Eye (tissue), 1 donor: ENCODE measurements at places on chromosomes 2 and 18.

DNA sequence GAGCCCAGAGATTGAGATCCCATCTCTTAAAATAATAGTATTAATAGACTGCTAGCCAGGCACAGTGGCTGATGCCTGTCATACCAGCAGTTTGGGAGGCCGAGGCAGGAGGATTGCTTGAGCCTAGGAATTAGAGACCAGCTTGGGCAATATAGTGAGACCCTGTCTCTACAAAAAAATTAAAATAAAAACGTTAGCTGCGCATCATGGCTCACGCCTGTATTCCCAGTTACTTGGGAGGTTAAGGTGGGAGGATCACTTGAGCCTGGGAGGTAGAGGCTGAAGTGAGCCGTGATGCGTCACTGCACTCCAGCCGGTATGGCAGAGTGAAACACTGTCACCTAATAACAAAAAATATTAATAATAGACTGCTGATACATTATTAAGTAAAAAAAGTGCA lies 167.0 kb upstream of the OTX1 start:
- no peak for DNase-seq

DNA sequence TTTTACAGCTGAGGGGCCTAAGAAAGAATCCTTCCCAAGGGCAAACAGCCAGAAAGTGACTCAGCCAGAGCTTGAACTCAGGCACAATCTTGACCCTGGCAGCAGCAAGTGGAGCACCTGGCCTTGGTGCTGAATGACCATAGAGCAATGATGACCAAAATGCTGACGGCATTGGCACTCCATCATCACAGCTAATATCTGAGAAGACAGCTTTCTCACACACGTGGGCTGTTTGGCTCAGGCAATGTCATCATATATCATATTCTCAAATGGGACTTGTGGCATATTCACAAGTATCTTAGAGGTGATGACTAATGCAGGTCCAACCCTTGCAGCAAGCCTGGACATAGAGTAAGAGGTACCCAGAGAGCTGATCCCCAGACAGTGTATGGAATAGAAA lies 443.9 kb upstream of the MYT1L start:
- DNase-seq: no peak

DNA sequence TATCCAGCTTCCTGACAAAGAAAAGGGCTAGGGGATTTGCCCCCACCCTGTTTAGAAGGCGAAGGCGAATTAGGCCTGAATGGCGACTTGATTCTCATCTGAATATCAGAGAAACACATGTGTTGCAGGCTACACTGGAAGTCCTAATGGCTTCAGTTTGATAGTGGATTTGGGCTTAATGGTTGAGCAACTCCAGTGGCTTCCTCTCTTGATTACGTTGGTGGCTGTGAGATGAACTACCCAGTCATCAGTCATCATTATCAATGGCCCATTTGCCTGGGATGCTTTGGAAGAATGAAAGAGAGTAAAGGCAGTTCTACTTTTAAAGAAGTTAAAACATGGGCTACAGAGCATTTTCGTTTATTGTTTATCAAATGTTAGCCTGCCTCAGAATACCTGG lies 60.9 kb upstream of the IL1R1 start:
- no peak for DNase-seq

- DNase-seq: no peak
Measured at GRCh38 chr2:160308915-160309314, 108.8 kb upstream of the ITGB6 start.

DNA sequence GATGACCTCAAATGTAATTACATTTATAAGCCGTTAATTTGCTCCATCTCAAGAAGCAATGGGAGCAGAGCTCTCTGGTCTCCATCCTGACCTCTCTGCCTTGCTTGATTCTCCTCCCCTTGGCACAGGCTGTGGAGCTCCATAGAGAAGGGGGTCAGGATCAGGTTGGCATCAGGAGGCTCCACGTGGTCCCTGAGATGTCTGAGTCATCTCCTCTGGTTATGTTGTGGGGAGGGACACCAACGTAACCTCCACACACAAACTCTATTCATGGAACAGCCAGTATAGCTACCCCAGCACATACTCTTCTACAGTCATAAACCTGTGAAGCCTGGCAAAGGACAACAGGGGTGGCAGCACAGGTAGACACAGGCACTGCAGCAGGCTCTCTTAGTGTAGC lies 29.0 kb downstream of the TRABD2A start:
- DNase-seq: no peak

GRCh38 chr18:76605341-76605929 lies 110.4 kb upstream of the ZNF516 start:
- no peak for DNase-seq

DNA sequence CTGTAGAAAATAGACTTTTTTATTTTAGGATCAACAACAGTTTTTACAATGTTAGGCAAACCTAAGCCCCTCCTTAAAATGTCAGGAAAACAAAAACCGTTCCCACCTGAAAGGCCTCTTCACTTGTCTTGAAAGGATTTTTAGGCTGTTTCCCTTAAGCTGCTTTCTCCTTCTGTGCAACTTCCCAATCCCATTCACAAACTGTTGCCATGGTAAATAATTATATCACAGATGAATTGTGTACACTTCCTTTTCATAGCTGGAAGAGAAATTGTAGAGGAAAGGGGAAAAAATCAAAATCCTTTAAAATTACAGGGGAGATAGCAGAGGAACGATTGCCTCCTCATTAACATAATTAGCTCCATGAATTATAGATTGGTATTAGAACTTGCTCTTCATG lies 1488.0 kb upstream of the CELF4 start:
- DNase-seq: no peak

GRCh38 chr2:240705204-240705791 lies 13.6 kb downstream of the AQP12A start:
- DNase-seq: no peak

DNA sequence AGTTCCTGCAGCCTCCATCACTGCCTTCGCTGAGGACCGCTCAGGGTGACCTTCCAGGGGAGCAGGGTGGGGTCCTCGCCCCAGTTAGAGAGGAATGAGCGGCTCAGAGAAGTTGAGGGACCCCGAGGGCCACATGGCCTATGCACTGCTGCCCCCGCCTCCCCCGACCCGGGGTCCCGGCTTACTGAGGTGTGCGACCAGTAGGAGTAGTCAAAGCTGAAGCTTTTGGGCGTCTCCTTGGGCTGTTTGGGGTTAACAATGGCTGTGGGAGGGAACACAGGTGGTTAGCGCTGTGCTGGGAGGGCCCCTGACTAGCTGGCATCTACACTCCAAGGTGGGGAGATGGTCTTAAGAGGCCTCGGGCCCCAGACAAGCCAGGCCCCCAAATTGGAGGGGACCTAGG lies 31.0 kb downstream of the KIF1A start:
- no peak for DNase-seq

- DNase-seq: peak; percentile 27
Measured at GRCh38 chr2:207142461-207142860, 23.3 kb downstream of the KLF7 start.

DNA sequence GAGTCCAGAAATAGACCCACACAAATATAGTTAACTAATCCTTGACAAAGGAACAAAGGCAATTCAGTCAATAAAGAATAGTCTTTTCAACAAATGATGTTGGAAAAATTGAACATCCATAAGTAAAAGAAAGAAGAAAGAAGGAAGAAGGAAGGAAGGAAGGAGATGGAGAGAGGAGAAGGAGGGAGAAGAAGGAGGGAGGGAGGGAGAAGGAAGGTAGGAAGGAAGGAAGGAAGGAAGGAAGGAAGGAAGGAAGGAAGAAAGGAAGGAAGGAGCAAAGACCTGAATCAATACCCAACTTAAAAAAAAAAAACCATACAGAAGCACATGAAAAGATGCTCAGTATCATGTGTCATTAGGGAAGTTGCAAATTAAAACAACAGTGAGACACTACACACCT lies 148.3 kb downstream of the ATL2 start:
- DNase-seq: no peak
